ENCODE measurements at places on chromosomes 1 and 21.

- DNase-seq, result no peak
Measured at GRCh38 chr1:197798492-197798891, 23.2 kb upstream of the DENND1B start.

DNA sequence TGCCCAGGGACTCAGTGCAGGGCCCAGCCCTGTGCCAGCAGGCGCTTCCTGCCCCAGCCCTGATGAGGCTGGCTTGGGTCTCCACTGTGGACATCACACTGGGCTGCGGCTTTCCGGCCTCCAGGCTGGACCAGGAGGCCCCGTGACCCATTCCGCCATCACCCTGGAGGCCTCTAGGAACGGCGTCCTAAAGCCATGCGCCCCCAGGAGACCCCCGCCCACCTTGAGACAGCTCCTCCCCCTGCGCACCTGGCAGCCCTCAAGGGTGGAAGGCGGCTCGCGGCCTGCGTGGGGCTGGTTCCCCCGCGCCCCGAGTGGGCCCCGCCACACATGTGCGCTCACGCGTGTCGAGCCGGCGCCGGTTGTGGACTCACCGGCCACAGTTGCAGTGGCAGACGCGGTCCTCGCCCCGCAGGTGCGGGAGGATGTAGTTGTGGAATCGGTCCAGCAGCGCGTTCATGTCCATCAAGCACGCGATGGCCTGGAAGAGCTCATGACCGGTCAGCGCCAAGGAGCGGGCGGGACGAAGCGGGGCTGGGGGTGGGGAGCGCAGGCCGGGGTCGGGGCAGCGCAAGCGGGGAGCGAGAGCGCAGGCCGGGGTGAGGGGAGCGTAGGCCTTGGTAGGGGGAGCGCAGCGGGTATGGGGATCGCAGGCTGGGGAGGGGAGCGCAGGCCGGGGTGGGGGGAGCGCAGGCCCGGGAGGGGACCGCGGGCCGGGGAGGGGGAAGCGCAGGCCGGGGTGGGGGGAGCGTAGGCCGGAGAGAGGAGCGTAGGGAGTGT, 924 bp downstream of the TMEM240 start:
- DNase-seq, result no peak

DNA sequence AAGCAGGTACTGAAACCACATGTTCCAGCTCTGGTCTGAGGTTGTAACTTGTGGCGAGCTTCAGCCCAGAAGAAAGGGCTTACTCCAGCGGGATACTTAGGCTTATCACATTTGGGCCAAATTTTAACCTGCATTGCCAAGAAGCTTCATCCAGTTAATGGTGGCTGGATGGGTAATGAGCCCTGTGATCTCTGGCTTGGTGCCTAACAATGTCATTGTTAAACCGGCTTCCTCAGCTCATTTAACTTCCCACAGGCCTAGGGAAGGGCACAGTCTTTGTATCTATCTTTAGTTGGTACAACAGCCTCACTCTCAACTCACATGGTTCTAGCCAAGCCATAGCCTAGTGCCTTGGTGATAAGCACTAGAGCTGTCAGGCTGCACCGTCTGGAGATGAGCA, 43.6 kb upstream of the CCDC190 start:
- no peak for DNase-seq

- no peak for DNase-seq
Measured at GRCh38 chr1:176118985-176119384, 88.1 kb downstream of the COP1 start.

GRCh38 chr1:205259324-205259832, 31.6 kb downstream of the TMCC2 start:
- no peak for DNase-seq

DNA sequence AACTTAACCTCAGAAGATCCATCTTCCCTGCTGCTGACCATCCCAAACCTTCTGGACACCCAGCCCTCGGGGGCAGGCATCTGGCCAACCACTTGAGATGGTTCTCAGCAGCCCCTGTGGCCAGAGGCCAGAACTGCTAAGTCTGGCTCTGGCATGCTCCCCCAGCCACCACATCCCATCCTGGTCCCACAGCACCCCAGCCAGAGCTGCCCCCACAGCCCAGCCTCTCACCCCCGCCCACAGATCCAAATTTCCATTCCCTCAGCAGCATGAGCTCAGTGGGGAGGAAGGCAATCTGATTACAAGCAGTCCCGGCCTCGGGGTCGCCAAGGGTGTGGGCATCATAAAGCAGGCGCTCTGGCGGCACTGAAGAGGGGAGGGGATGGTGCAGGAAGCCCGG, 45.6 kb downstream of the GLIS1 start:
- no peak for DNase-seq

DNA sequence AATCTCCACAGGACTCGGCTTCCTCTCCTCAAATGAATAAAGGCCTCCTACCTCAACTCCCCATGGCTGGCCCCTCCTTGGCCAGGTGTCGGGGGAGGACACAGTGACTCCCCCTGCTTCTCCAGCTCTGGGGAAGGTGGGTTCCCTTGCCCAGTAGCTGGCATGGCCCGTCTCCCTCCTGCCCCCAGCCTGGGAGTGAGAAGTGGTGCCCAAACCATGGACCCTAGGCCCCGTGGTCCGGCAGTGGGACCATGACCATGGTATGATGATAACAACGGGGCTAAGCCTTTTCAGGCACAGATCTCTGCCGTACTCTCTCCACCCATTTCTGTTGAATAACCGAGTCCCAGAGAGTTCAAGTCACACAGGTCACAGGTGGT, 11.2 kb downstream of the PLA2G2F start:
- DNase-seq, result no peak

- no peak for DNase-seq
Measured at GRCh38 chr1:226490426-226490809, 58.1 kb upstream of the STUM start.

DNA sequence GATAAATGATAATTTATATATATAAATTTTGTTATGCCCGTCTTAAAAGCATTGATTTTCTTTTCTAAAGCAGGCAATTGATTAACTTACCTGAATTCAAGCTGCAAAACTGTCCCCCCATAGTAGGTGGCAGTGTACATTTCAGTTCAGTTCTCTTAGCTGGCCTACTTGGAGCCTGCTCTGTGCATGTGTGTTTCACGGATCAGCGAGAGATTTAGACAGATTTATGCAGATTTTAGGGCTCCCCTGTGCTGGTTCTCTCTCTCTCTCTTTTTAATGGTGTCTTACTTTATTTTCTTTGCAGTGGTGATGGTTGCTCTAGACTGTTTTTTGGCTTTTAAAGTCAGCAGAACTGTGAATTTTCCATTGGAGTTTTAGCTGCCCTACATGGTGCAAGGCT, 30.7 kb downstream of the CLIC4 start:
- no peak for DNase-seq

DNA sequence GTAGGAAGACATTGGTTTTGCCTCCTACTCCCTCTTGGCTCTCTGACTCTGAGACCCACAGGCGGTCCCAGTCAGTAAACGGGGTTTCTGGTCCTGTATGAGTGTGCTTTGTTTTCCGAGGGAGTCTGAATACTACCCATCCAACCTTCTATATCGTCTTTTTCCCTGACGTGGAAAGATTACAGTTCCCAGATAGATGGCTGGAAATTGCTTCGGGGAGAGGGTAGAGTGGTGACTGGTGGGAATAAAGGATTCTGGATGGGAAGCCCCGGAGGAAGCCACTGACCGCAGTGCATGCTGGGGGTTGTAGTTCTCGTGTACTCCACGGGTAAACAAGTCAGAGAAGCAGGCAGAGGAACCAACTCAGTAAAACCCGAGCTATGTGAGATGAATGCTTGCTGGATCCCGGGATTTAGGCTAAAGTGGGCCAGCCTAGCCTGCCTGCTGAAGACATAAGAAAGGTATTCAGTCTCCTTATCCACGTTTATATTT, 66.2 kb upstream of the IRF2BP2 start:
- peak; percentile 16 for DNase-seq

- no peak for DNase-seq
Measured at GRCh38 chr1:54984131-54984842, 3.9 kb downstream of the TMEM61 start.

DNA sequence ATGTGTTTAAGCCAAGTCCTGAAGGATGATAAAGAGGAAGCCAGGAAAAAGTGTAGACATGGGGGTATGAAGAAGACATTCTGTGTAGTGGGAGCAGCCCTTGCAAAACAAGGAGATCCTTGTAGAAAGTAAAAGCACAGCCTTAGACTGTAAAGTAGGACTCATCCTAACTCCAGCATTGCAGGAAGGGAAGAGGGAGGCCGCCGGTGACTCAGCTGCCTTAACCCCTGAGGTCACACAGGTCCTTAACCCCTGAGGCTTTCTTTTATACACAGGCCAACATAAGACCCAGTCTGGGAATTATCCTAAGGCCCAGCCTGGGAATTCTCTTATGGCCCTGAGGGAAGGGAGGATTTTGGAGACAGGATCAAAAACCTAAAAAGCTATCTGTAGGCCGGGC, 18.0 kb downstream of the PGM1 start:
- no peak for DNase-seq

GRCh38 chr1:67190942-67191341, 24.7 kb downstream of the IL23R start:
- no peak for DNase-seq

- no peak for DNase-seq
Measured at GRCh38 chr1:99445071-99445470, 180.8 kb downstream of the PLPPR4 start.

Data from activated CD4-positive, CD25-positive, alpha-beta regulatory T cell (primary cell).